ENCODE measurements at places on chromosomes 13 and 19.

DNA sequence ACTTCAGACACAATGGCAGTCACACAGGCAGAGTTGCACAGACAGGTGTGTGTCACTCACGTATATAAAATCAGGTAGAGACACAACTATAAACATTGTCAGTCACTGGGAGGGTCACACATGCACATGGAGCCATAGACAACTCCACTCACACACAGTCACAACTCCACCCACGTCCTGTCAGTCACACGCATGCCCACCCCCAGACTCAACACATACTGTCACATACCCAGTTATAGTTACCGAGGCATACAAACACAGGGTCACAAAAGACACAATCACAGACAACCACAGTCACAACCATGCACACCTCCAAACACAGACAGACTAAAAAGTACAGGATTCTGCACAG, 1.5 kb downstream of the NUMBL start:
- DNase-seq = no peak

- no peak for DNase-seq
These were observed 110.4 kb downstream of the DNAJC15 start for GRCh38 chr13:43133792-43134191.

GRCh38 chr13:43229506-43229905, 206.1 kb downstream of the DNAJC15 start:
- no peak for DNase-seq

- DNase-seq = no peak
These were observed 753.2 kb upstream of the PCDH20 start for GRCh38 chr13:62168891-62169290.

DNA sequence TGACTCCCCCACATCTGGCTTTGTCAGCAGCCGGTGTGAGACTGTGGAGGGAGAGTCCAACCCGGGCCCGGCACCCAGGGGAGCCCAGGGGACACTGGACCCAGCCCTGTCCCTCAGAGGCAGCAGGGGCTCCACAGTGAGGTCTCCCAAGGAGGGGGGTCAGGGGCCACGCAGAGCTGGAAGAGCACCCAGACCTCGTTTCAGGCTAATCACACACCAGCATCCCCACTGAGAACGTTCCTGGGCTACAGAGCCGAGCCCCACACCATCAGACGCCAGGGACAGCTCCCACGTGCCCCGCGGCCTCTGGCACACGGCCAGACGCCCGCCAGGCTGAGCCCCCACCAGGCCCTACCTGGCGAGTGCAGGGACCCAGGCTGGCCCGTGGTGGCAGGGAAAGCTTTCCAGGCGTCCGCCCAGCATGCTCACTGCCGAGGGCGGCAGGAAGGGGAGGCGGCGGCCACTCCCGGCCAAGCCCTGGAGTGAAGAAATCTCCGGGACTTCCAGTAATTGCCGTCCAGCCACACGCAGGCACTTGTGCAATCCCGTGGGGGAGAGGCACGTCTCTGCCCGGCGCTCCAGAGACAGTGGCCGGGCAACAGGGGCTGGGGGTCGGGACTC, 19.2 kb downstream of the SBNO2 start:
- no peak for DNase-seq

DNA sequence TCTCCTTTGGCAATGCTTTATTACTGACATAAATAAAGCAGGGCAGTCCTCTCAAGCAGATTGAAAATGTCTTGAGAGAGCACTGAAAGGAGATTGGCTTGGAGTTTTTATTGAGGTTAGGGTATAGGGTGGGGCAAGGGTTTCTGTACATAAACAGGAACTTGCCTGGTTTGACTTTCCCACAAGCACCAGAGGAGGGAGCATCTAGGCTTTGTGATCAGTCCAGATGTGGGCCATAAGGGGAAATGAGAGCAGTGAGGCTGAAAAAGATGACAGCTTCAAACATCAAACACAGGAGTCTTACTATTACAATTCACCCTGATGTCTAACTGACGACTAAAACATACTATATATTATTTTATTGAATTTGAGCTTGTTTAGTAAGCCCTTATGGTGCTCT, 260.9 kb downstream of the MTUS2 start:
- peak; percentile 7 for DNase-seq

DNA sequence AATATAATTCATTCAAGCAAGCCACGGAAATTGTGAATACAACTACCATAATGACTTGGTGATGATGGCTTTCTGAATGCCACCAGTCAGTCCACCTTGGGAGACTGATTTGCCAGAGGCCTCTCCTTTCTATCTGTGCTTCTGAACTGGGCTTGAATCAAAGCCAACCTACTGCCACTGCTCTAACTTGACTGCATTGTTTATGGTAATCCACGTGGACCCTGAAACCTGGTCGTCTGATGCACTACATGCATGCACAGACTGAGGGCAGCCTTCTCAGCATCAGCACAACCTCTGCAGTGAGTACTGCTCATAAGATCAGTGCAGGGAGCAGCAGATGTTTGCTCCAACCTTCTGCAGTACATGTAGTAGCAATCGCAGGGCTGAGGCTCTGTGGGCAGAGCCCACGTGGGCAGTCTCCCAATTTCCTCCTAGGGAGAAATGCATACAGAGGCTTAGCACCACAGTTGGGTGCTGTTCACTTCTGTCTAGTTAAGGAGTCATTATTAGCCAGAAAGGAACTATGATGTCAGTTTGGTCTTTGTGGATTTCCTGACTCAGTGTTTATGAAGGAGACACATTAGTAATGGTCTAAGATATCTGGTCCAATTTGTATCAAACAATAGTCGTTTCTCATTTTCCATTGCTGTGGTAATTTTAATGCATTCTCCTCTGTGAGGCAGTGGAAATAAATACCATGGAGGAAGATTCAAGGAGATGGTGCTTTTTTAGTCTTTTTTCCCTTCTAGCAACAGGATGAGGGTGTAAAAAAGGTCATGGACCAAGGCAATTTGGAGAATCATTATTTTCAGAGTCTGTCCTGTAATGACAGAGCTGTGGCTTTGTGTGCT, 82.5 kb downstream of the AKAP11 start:
- DNase-seq = no peak

DNA sequence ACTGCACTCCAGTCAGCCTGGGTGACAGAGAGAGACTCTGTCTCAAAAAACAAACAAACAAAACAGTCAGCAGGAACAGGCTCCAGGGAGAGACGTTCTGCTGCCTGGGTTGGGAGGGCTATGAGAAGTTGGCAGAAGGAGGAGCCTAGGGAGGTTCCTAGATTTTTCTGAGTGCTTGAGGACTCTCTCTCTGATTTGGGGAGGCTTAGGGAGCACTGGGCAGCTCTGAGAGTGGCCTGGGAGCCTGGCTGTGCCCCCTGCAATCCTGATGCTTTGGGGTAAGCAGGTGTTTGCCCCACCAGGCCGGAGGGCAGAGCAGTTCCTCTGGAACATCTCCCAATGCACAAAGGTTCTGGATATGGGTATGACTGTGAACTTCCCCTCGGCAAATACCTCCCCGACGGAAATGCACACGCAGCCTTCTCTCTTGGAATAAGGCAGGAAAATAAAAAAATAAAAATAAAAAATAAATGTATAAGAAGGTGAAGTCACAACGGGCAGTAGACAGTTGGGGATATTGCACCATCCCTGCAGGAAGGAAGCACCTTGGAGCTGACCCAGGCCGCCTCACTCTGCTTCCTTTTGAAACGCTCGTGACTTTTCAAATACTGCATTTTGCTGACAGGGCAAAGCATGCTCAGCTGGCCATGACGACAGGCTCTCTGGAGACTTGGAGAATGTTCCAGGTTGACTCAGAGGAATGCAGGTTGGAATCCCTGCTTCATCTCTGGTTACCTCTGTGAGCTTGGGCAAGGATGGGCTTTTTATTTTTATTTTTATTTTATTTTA, 26.5 kb upstream of the HOMER3 start:
- DNase-seq = peak; percentile 46

GRCh38 chr13:33723772-33724435, 94.0 kb upstream of the RFC3 start:
- peak; percentile 79 for DNase-seq

DNA sequence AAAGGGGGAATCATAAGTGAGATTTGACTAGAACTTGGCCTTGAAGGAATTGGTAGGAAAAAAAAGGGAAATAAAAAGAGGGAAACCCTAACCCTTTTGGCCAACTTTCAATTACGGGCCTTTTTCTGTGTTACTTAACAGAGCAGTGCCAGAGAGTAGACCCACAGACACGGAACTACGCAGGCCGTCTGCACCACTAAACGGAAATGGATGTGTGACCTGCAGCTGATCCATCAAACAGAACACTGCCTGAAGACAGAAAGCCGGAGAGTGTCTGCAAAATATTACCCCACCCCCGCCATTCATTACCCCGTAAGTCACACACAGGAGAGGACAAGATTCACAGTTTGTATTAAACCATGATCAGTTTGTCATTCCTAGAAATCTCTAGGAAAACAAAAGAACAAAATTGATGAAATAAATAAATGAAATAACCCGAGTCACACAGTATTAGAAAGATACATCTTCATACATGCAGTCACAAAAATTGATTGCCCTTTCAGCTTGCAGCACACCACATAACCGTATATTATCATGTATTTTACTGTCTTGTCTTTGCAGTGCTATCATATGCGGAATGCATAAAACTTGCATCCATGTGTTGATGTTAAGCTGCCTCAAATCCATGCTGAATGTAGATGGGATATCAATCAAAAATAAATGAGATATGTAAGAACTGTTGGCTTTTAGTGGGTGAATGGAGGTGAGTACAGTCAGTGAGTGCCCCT, 424.7 kb downstream of the IRS2 start:
- DNase-seq = no peak

GRCh38 chr13:38636761-38637160, 50.1 kb upstream of the FREM2 start:
- no peak for DNase-seq

DNA sequence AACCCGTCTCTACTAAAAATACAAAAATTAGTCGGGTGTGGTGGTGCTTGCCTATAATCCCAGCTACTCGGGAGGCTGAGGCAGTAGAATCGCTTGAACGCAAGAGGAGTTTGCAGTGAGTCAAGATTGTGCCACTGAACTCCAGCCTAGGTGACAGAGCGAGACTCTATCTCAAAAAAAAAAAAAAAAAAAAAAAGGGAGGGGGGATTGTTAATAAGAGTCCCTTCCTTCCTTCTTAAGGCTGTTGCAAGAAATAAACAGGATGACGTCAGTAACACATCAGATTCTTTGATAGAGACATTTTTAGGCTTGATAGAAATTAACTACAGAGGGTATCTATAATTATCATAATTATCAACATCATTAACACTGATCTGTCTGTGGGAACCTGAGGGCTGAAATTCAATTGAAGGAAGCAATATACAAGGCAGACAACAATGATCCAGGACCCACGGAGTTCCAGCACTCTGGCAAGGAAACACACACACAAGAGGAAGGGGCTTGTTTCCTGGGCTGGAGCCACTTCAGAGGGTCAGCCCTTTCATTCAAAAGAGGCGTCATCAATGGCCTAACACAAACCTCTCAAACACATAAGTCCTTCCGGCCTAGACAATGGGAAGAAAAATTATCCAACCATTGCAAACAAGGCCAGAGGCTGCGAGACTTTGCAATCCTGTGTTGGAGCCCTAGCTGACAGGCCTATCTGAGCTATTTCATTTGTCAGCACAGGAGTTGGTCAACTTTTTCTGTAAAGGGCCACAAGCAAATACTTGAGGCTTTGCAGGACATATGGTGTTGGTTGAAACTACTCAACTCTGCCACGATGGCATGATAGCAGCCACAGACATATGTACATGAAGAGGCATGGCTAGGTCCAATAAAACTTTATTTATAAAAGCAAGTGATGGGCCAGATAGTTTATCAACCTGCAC, 105.2 kb downstream of the INSR start:
- no peak for DNase-seq

DNA sequence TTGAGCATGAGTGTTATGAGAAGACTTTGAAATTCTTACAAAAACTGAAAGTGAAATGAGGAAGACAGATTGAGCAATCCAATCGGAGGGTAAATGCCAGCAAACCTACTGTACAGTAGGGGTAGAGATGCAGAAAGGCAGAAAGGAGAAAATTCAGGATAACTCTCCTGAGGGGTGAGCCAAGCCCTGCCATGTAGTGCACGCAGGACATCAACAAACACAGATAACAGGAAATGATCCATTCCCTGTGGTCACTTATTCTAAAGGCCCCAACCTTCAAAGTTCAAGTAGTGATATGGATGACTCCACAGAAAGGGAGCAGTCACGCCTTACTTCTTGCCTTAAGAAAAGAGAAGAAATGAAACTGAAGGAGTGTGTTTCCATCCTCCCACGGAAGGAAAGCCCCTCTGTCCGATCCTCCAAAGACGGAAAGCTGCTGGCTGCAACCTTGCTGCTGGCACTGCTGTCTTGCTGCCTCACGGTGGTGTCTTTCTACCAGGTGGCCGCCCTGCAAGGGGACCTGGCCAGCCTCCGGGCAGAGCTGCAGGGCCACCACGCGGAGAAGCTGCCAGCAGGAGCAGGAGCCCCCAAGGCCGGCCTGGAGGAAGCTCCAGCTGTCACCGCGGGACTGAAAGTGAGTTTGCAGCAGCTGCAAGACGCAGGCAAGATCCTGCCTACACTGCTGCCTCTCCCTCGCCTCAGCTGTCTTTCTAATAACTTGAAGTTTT, at the start of gene TNFSF13B:
TSS of gene TNFSF13B (plus strand) at position 118 of the 728 bp plus-strand sequence. CDS start at position 296, 178 bp downstream.
- peak; percentile 14 for DNase-seq

- no peak for DNase-seq
These were observed 42.6 kb downstream of the KL start for GRCh38 chr13:33058776-33059327.

- no peak for DNase-seq
These were observed 1208.0 kb downstream of the DIAPH3 start for GRCh38 chr13:58955546-58956385.

- DNase-seq = no peak
These were observed 21.7 kb upstream of the MAB21L1 start for GRCh38 chr13:35498231-35498630.

GRCh38 chr19:43809762-43810696, 7.8 kb upstream of the LYPD5 start:
- peak; percentile 15 for DNase-seq

GRCh38 chr13:95235199-95235756, 66.0 kb downstream of the ABCC4 start:
- DNase-seq = no peak

DNA sequence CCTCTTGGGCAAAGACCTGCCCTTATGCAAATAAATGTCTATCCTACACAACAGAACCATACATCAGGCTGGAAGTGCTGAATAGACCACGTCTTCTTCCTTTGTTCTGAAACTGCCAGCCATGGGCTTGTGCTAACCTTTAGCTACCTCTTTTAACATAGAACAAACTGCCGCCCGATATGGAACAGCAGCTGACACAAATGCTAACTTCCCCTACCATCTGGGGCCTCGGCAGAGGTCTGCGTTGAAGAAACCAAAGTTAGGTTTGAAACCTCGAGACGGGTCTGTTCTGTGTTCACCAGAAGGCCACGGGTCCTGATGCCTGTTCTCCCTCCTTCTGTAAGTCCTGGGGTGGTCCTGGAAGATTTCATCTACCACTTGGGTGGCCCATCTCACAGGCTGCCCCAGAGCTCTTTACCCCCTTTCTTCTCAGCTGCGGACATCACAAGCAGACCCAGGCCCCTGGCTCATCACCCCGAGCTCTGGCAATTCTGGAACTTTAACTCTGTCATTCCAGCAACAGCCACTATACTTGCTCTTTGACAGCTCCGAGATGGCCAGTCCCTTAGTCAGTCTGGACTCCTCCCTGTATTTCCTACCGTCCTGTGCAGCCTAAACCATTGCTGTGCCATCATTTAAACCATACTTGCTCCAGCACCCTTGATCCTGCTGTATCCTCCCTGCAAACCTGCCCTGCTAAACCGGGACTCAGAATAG, 146.7 kb downstream of the USP12 start:
- DNase-seq = no peak

GRCh38 chr13:41562083-41562482, 104.7 kb downstream of the RGCC start:
- no peak for DNase-seq
